ENCODE measurements at places on chromosomes 12 and 14.

- no peaks in the 10 kb centered on the region for H3K36me3 ChIP-seq
- H3K4me1 ChIP-seq, result no peaks in the 10 kb centered on the region
- no peak overlapping the region for H3K27ac ChIP-seq
- H3K4me3 ChIP-seq, result no peak overlapping the region
- no peaks in the 10 kb centered on the region for H3K27me3 ChIP-seq
These were observed 166.1 kb upstream of the SYT10 start for GRCh38 chr12:33605757-33606156.

DNA sequence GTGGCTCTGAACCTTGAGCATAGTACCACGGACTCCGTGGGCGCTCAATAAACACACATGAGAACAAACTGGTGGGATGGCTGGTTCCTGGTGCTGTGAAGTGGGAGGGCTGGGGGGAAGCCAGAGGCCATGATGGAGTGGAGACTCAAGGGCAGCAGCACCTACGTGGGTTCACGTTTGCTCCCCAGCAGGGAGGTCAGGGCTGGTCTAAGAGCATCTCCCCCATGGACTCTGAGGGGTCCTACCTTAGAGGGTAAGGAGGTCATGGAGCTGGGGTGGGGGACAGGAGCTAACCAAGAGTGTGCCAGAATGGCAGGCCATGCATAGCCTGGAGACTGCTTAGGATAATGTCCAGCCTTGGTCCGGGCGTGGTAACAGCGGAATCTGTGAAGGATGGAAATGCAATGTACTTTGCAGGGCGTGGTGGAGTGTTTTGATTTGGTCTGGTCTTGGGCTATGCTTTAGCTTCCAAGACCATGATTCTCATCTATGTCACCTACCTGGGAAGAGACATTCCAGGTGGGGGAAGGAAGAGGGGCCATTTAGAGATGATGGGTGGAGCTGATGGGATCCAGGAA lies 103.0 kb downstream of the PRMT8 start:
- no peak for DNase-seq
- no peaks in the 10 kb centered on the region for H3K27me3 ChIP-seq
- H3K4me3 ChIP-seq, result no peak overlapping the region
- no peaks in the 10 kb centered on the region for H3K4me1 ChIP-seq
- no peaks in the 10 kb centered on the region for H3K36me3 ChIP-seq

GRCh38 chr14:77023001-77023996 lies 5.2 kb downstream of the IRF2BPL start:
- H3K27me3 ChIP-seq, result no peaks in the 10 kb centered on the region
- no peak for DNase-seq
- H3K27ac ChIP-seq, result no peak overlapping the region
- peaks cover 15% of the 10 kb centered on the region for H3K36me3 ChIP-seq
- H3K4me3 ChIP-seq, result no peak overlapping the region

DNA sequence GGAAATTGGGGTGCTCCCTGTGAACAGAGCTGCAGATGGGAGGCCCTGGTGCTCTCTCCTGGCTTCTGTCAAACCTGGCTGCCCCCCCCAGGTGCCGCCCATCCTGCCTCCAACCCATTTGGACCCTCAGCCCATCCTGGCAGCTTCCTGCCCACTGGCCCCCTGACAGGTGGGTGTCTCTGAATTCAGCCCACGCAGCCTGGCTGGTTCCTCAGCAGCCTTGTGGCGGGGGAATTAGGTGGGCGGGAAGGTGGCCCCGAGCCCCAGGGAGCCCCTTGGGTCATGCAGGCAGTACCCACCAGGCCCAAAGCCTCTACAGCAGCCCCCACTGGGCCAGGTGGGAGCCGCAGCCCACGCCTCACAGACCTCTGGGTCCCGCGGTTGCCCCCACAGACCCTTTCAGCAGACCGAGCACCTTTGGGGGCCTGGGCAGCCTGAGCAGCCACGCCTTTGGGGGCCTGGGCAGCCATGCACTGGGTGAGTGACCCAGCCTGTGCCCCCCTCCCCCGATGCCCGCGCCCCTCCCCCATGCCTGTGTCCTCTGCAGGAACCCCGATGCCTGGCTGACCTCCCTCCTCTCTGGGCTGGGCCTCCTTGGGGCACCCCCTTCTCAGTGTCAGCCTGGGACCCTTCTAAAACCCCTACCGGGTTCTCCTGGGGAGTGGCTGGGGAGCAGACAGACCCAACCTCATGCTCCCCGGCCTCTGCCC lies 28.9 kb downstream of the LRCOL1 start:
- H3K4me3 ChIP-seq, result no peak overlapping the region
- H3K27me3 ChIP-seq, result no peaks in the 10 kb centered on the region
- no peak for DNase-seq
- H3K4me1 ChIP-seq, result no peaks in the 10 kb centered on the region

- H3K36me3 ChIP-seq, result no peaks in the 10 kb centered on the region
- H3K4me3 ChIP-seq, result no peak overlapping the region
- H3K4me1 ChIP-seq, result no peaks in the 10 kb centered on the region
- peaks cover 2% of the 10 kb centered on the region for H3K27me3 ChIP-seq
These were observed 99.1 kb upstream of the NAP1L1 start for GRCh38 chr12:76183459-76184186.

- H3K27ac ChIP-seq, result no peak overlapping the region
- H3K27me3 ChIP-seq, result no peaks in the 10 kb centered on the region
- peaks cover 12% of the 10 kb centered on the region for H3K4me1 ChIP-seq
- H3K36me3 ChIP-seq, result no peaks in the 10 kb centered on the region
These were observed 23.7 kb upstream of the PPP1R13B start for GRCh38 chr14:103870891-103871595.

GRCh38 chr14:96783915-96784224 lies 13.3 kb upstream of the VRK1 start:
- H3K27me3 ChIP-seq, result no peaks in the 10 kb centered on the region
- DNase-seq, result peak; percentile 64
- no peaks in the 10 kb centered on the region for H3K36me3 ChIP-seq
- peaks cover 12% of the 10 kb centered on the region for H3K4me1 ChIP-seq
- H3K27ac ChIP-seq, result no peak overlapping the region
- H3K4me3 ChIP-seq, result no peak overlapping the region

DNA sequence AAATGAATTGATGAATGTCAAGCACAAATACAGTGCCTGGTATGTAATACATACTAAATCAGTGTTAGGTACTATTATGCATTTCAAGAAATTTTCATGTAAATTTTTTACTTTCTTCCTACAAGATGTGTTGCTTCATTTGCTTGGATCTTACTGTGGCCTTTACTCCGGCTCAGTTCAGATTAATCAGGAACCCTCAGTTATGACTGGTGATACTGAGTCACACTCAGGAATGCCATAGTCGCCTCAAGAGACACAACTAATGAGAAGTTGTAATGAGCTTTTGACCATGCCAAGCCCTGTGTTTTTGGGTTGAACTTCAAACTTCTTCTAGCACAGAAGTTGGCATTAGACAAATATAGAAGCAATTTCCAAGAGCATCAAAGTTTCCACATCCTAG lies 96.0 kb downstream of the TGFB3 start:
- H3K4me3 ChIP-seq, result no peak overlapping the region
- peaks cover 13% of the 10 kb centered on the region for H3K36me3 ChIP-seq
- no peaks in the 10 kb centered on the region for H3K27me3 ChIP-seq
- no peak overlapping the region for H3K27ac ChIP-seq
- DNase-seq, result no peak

DNA sequence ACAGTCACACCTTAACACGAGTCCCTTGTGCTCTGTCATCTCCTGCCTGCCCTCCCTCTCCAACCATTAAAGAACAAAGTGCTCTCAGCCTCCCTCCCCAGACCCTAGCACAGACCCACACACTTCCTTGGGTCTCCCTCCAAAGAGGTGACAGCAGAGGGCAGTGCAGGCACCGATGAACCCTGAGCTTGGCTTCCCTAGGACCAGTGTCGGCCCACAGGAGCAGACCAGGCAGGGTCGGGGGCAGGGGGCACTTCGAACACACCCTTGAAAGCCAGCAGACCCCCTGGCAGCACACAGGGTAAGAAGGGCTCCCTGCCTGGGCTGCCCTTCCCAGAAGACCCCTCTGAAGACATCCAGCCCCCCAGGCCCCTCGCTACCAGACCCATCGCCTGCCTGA lies 7.0 kb downstream of the CDK2AP1 start:
- no peak overlapping the region for H3K27ac ChIP-seq
- H3K27me3 ChIP-seq, result no peaks in the 10 kb centered on the region
- DNase-seq, result no peak

DNA sequence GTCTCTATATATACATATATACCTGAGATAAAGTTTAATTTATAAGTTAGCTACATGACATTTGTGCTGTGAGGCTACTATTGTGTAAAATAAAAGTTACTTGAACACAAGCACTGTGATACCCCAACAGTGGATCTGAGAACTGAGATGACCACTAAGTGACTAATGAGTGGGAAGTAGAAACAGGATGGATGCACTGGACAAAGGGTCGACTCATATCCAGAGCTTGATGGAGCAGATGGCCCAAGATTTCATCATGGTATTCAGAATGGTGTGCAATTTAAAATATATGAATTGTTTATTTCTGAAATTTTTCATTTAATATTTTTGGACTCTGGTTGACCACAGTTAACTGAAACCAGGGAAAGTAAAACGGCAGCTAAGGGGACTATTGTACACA lies 908.6 kb upstream of the MDGA2 start:
- no peak overlapping the region for H3K27ac ChIP-seq
- no peak for DNase-seq
- no peaks in the 10 kb centered on the region for H3K27me3 ChIP-seq
- H3K4me3 ChIP-seq, result no peak overlapping the region

- no peaks in the 10 kb centered on the region for H3K4me1 ChIP-seq
- no peak overlapping the region for H3K4me3 ChIP-seq
- H3K27ac ChIP-seq, result no peak overlapping the region
- no peaks in the 10 kb centered on the region for H3K27me3 ChIP-seq
- no peaks in the 10 kb centered on the region for H3K36me3 ChIP-seq
These were observed 104.2 kb downstream of the ST8SIA1 start for GRCh38 chr12:22230280-22230794.

GRCh38 chr12:6773590-6774351 lies 1.5 kb downstream of the LAG3 start:
- H3K4me1 ChIP-seq, result peaks cover 65% of the 10 kb centered on the region
- H3K4me3 ChIP-seq, result peak overlapping the region; percentile 59
- H3K27ac ChIP-seq, result no peak overlapping the region
- no peak for DNase-seq

GRCh38 chr14:58356268-58356667 lies 39.5 kb upstream of the TOMM20L start:
- peaks cover 48% of the 10 kb centered on the region for H3K36me3 ChIP-seq
- H3K4me3 ChIP-seq, result no peak overlapping the region
- H3K27me3 ChIP-seq, result no peaks in the 10 kb centered on the region
- H3K27ac ChIP-seq, result no peak overlapping the region
- H3K4me1 ChIP-seq, result peaks cover 10% of the 10 kb centered on the region

- H3K27me3 ChIP-seq, result peaks cover 35% of the 10 kb centered on the region
- no peaks in the 10 kb centered on the region for H3K36me3 ChIP-seq
- H3K27ac ChIP-seq, result no peak overlapping the region
- no peak for DNase-seq
- no peak overlapping the region for H3K4me3 ChIP-seq
These were observed 31.2 kb upstream of the ADGRD1 start for GRCh38 chr12:130922511-130922953.

- DNase-seq, result no peak
- no peaks in the 10 kb centered on the region for H3K27me3 ChIP-seq
- H3K4me3 ChIP-seq, result no peak overlapping the region
- H3K4me1 ChIP-seq, result no peaks in the 10 kb centered on the region
- H3K36me3 ChIP-seq, result peaks cover 8% of the 10 kb centered on the region
These were observed 58.7 kb downstream of the POLR3B start for GRCh38 chr12:106416273-106416672.

DNA sequence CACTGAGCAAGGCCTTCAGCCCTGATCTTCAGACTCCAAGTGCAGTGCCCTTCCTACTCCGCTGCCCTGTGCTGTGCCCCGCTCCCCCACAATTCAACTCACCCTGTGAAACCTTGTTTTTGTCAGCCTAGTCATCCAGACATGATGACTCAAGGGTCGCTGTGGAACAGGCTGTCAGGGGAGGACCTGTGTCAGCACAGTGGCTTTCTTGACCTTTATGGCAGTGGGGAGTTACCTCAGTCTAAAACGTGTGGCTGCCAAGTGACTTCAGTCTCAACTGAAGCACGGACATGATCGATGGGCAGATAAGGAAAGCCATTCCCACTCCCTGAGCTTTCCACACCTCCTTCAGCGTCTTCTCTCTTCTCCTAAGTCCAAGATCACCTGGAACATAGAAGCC lies 16.3 kb upstream of the FLVCR2 start:
- H3K36me3 ChIP-seq, result no peaks in the 10 kb centered on the region
- no peak overlapping the region for H3K27ac ChIP-seq
- no peak overlapping the region for H3K4me3 ChIP-seq
- DNase-seq, result peak; percentile 22

DNA sequence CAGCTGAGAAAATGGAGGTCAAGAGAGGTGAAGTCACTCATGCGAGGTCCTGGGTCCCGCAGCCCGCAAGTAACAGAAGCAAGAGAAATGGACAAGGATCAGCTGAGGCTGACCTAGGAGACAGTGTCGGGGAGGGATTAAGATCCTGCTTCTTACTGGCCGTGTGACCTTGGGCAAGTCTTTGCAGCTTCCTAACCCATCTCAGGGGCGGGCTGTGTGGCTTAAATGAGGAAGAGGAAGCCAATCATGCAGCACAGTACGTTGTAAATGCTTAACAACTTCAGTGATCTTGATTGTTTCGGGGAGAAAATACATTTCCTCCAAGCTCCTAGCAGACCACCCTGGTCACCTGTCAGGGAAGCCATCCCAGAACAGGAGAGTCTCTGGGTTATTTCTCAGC lies 7.1 kb upstream of the PGF start:
- peaks cover 21% of the 10 kb centered on the region for H3K4me1 ChIP-seq
- H3K4me3 ChIP-seq, result no peak overlapping the region
- DNase-seq, result peak; percentile 52
- no peaks in the 10 kb centered on the region for H3K27me3 ChIP-seq
- no peaks in the 10 kb centered on the region for H3K36me3 ChIP-seq

- no peak for DNase-seq
- no peak overlapping the region for H3K4me3 ChIP-seq
These were observed 46.0 kb downstream of the SCN8A start for GRCh38 chr12:51636986-51637385.

DNA sequence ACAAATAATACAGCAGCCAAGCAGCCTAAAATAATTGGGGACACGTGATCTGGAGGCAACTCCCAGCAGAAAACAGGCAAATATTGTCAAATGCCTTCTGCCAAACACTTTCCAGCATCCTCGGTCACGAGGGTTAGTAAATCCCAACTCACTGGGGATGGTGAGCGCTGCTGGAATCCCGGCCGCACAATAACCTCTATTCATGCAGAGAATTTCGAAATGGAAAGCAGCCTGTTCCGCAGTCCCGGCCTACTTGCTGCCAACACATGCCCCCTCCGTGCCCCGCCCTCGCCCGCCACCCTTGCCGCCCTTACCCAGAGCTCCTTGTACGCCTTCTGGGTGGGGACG lies 62.2 kb downstream of the RFX4 start:
- H3K27me3 ChIP-seq, result peaks cover 8% of the 10 kb centered on the region
- no peak overlapping the region for H3K27ac ChIP-seq
- H3K4me1 ChIP-seq, result no peaks in the 10 kb centered on the region

- H3K4me3 ChIP-seq, result peak overlapping the region; percentile 22
- H3K36me3 ChIP-seq, result no peaks in the 10 kb centered on the region
- peaks cover 20% of the 10 kb centered on the region for H3K4me1 ChIP-seq
These were observed 136.5 kb upstream of the AMIGO2 start for GRCh38 chr12:47216150-47216677.

- H3K36me3 ChIP-seq, result peaks cover 20% of the 10 kb centered on the region
- no peak overlapping the region for H3K27ac ChIP-seq
- H3K27me3 ChIP-seq, result no peaks in the 10 kb centered on the region
- peaks cover 5% of the 10 kb centered on the region for H3K4me1 ChIP-seq
- H3K4me3 ChIP-seq, result no peak overlapping the region
These were observed 38.9 kb downstream of the FOXN3 start for GRCh38 chr14:89378119-89378518.

- peaks cover 14% of the 10 kb centered on the region for H3K36me3 ChIP-seq
- H3K27me3 ChIP-seq, result no peaks in the 10 kb centered on the region
- peak overlapping the region; percentile 50 for H3K27ac ChIP-seq
- peak; percentile 94 for DNase-seq
These were observed 418 bp upstream of the MYG1 start for GRCh38 chr12:53299101-53299453.
